ENCODE measurements at places on chromosomes 16 and 17. TPM values are rescaled to one million over a fixed set of nuclear protein-coding genes. Genes with fewer than 3 reads are reported as not detected.

RBFOX1 gene
- 3.1 TPM for total RNA-seq

- DNase-seq: no peak
These were observed 50.0 kb downstream of the NXN start for GRCh38 chr17:929586-929985.

KRTAP9-8 gene
- not detected for total RNA-seq

GRCh38 chr17:11991461-11991860 is 5.8 kb downstream of the ZNF18 start:
- DNase-seq: no peak

DNA sequence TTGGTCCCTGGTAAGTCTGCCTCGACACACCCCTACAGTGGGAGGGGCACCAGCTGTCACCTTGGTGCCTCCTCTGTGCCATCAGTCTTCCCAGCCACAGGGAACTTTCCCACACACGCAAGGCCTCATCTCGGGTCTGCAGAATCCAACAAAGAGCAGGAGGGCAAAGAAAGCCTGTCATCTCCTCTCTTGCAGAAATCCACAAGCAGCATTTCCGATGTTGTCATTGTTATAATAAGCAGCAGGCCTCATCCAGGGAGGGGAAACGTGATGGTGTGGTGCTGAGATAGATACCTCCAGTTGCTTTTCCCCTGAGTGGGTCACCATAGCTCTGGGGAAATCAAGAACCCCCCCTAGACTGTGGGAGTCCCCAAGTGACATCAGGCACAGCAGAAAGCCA is 110.4 kb downstream of the CMIP start:
- no peak for DNase-seq

DNA sequence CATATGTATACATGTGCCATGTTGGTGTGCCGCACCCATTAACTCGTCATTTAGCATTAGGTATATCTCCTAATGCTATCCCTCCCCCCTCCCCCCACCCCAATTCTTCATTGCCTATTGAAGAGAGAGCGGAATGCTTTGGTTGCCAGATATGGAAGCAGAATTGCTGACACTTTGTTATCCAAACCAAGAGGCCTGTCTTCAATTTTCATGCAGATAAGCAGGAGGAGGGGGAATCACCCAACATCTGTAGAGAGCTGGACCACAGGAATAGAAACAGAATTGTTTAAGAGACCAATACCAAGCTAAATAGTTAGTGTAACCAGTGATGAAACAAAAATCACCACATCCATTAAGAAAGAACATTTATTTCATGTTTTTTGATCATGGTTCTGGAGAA is 7.1 kb downstream of the ASPA start:
- DNase-seq: no peak

DNA sequence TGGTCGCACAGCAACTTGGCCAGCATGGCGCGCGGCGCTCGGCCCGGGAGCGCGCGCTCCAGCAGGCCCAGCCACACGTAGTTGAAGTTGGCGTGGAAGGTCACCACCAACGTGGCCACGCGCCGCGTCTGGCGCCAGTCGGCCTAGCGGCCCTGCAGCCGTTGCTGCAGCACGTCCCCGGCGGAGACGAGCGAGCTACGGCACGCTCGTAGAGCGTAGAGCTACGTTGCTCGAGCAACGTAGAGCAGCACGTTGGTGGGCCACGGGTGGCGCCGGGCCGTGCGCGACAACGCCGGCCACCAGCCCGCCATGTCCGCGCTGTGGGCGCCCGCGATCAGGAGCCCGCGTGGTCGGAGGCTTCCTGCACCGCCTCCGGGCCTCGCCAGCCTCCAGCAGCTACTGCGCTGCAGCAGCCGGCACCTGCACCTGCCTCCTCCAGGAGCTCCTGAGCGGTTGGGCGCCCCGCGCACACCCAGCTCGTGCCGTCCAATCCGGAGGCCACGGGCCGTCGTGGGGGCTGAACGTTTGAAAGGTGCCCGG is 13.4 kb upstream of the SULT1A1 start:
- no peak for DNase-seq

HOXB3 gene
- not detected for total RNA-seq

GRCh38 chr17:79813297-79814126 is 16.6 kb upstream of the CBX8 start:
- no peak for DNase-seq

OR2C1 gene
- not detected for total RNA-seq
